ENCODE measurements at places on chromosomes 2 and 18. TPM values are rescaled to one million over a fixed set of nuclear protein-coding genes. Genes with fewer than 3 reads are reported as not detected.
A peak's percentile ranks its signal among the peaks of the same experiment; 100 is the strongest.

The CFAP221 gene
- not detected for total RNA-seq

DNA sequence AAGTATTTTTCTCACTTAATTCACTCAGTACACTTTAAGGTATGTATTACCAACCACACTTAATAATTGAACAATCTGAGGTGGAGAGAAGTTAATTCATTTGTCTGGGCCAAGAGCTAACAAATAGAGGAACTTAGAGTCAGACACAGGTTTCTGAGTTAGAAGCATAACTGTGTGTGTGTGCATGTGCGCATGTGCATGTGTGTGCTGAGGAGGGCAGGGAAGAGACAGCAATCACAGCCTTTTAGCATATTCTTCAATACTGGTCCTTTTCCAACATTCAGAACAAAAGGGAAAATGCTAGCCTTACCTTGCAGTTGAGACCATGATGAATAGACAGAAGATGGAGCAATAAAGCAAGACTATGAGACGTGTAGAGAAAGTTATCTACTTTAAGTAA lies 136.2 kb upstream of the ATP5MC3 start:
- no peak for DNase-seq

The TBR1 gene
- under 0.01 TPM for total RNA-seq

- DNase-seq, result no peak
Observed at GRCh38 chr18:62556397-62556796, 33.6 kb downstream of the ZCCHC2 start.

GRCh38 chr2:63163161-63163820 lies 112.7 kb downstream of the OTX1 start:
- no peak for DNase-seq

The VIT gene
- 0.22 TPM for total RNA-seq

DNA sequence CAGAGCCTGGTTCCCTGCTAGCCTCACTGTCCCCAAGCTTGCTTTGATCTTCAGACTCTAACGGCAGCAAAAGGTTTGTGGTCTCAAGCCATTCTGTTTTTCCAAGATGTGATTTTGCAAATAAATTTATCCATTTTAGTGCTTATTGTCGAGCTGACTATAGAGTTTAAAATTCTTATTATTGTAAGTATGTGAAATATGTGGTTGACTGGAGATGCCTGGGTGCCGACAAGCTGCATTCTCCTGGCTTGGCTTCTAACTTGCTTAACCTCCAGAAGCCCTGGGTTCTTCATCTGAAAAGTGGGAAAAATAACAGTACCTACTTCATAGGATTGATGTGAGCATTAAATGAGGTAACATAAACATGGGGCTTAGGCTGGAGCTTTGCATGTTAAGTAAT lies 9.9 kb upstream of the EDAR start:
- DNase-seq, result no peak

DNA sequence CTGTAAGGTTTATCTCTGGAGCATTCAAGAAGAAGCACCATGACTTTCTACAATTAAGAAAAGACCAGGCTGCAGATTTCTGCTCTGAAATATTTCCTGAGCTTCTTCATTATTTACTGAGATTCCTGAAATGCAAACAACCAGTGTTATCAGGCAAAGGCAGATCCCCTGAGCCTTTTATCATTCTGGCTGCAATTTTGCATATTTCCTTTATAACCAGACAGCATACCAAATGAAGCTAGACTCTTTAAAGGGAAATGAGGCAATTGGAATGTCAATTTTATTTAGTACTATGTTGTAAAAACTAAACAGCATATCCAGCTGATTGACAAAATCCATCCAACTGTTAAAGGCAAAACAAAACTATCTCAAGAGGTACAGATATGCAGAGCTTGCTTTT lies 372.5 kb downstream of the RIT2 start:
- DNase-seq, result no peak

The ORC4 gene
- total RNA-seq, result 18.3 TPM

- DNase-seq, result peak; percentile 42
Observed at GRCh38 chr2:241218131-241219029, 29.9 kb downstream of the ANO7 start.

DNA sequence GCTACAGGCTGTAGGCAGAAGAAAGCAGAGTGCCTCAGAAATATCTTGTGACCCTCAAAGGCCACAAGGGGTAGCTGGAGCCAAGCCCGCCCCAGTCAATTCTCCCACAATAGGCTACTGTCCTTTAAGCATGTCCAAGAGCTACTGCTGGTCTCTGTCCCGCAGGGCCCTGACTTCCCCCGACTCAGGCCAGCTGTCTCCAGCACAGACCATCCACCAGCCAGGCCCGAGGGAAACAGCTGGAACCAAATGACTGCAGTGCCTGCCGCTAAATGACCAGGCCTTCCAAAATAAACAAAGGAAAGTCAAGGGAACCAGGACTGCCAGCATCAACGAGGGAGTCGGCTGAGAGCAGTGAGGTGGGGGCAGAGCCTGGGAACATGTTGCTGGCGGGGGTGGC lies 36.7 kb downstream of the MCFD2 start:
- peak; percentile 87 for DNase-seq

The GPAT2 gene
- total RNA-seq, result 4.6 TPM

GRCh38 chr18:63585988-63586387 lies 1.2 kb upstream of the SERPINB13 start:
- DNase-seq, result no peak

DNA sequence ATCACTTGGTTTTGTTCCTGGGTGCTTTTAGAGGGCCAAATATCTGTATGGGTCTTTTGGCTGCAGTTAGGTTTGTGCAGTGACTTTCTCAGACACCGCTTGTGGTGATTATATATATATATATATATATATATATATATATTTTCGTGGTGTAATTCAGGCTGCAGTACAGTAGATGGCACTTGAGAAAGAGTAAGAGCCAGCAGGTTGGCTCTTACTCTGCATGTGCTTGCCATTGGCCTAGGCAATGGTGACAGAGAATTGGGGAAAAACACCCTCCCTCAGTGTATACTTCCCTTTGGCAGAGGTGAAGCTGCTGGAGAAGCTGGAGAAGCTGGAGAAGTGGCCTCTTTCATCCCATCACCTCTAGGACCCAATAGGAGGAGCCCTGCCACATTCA lies 22.2 kb upstream of the MYL1 start:
- no peak for DNase-seq

DNA sequence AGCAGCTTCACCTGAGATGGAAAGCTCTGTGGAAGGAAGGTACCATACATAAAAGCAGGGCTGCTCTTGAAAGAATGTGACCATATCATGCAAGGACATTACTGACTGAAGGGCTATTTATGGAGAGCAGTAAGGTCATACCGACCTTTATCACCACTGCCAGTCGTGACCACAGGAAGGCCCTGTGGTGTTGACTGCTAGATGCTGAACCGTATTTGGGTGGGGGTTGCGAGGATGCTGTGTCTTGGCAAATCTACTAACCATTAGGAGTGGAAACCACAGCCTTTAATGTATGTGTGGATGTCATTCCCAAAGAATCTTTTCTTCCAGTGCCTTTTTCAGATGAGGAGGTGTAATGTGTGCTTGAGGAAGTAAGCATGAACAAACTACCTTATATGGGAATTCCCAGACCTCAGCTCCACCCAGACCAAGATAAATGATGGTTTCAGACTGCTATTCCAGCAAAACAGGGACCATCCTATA lies 60.8 kb downstream of the LIMS1 start:
- peak; percentile 82 for DNase-seq

DNA sequence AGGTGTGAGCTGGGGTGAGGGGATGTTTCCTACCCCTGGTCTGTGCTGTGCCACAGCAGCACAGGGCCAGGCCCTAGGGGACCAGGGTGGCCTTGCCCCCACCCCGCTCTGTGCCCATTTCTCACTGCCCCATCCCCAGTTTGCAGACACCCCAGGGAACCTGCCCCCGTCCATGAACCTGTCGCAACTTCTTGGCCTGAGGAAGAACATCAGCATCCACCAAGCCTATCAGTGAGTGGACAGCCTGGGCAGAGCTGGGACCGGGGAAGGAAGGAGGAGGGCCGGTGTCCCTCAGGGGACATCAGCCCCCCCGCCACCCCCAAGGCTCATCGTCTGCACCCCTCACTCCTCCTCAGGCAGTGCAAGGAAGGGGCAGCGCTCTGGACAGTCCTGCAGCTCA lies 7.5 kb downstream of the PROM2 start:
- DNase-seq, result no peak

DNA sequence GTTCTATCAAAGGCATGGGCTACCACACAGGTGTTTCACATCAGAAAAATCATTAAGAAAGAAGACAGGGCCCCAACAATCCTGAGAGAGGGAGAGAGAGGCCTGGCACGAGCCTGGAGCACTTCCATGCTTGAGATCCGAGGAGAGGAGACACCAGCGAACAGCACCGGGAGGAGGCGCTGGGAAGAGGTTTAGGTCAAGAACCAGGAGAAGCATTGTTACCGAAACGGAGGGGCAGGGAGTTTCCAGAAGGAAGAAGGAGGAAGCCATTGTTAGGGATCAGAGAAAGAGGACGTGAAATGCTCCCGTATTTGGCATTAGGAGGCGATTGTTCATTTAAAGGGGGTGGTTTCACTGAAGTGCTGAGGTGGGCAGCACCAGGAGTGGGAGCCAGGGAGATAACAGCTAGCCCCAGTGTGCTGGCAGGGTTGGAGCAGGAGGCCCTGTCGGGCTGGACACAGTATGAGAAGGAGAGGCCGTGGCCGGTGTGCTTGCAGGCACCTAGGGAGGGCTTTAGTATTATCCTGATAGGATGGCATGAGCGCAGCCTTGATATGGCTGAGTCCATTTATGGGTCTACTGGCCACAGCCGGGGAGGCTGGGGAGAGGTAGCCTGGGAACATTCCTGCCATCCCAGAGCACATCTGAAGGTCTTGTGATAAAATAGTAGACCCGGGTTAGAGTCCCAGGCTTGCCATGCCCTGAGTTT lies 244.9 kb downstream of the KLHL29 start:
- no peak for DNase-seq

DNA sequence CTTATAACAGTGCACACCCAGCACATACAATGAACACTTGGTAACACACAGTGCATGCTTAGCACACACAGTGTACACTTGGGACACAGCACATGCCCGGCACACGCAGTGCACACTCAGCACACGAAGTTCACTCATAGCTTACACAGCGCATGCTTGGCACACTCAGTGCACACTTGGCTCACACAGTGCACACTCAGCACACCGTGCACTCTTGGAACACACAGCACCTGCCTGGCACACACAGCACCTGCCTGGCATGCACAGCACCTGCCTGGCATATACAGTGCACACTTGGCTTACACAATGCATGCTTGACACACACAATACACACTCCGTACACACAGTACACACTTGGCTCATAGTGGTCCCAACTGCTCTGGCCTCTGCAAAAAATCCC lies 128.2 kb downstream of the GALR1 start:
- no peak for DNase-seq

- DNase-seq, result no peak
Observed at GRCh38 chr2:180246268-180246667, 239.2 kb upstream of the CWC22 start.

DNA sequence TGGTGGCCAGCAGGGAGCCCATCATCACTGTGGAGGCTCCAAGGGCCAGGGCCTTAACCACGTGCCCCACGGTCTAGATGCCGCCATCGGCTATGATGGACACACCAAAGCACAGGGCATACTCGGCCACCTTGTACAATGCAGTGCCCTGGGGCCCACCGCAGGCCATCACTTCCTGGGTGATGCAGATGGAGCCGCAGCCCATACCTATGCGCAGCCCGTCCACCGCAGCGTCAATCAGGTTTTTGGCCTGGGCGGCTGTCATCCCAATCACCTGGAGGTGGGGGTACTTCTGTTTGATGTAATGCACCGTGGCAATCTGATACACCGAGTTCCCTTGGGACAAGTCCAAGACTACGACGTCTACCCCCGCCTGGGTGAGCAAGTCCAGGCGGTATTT lies 153.3 kb upstream of the ZSWIM2 start:
- no peak for DNase-seq

GRCh38 chr2:150095361-150096095 lies 391.9 kb downstream of the RND3 start:
- DNase-seq, result no peak

GRCh38 chr2:83971547-83971946 lies 487.5 kb downstream of the SUCLG1 start:
- no peak for DNase-seq

- DNase-seq, result no peak
Observed at GRCh38 chr18:8139127-8139527, 470.1 kb upstream of the RAB12 start.

- DNase-seq, result peak; percentile 54
Observed at GRCh38 chr2:45793305-45793962, 142.0 kb downstream of the PRKCE start.

DNA sequence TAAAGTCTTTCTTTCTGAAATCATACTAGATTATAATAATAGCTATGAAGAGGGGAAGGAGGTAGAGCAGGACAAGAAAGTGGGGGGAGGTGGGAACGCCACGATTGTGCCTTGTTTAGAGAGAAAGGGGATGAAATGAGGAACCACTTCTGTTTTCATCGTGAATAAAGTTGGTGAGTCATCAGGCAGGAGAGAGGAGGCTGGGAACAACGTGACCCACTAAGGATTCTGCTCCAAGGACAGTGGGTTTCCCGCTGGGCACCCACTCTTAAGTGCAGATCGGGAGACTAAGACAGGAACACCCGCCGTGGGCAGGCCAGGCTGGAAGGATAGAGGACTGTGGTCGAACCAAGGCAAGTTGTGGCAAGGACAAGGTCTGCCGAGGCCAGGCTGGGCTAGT lies 158.2 kb downstream of the L3MBTL4 start:
- no peak for DNase-seq

The DSG2 gene
- total RNA-seq, result 5.8 TPM

- no peak for DNase-seq
Observed at GRCh38 chr2:240168041-240168440, 27.6 kb upstream of the OTOS start.

DNA sequence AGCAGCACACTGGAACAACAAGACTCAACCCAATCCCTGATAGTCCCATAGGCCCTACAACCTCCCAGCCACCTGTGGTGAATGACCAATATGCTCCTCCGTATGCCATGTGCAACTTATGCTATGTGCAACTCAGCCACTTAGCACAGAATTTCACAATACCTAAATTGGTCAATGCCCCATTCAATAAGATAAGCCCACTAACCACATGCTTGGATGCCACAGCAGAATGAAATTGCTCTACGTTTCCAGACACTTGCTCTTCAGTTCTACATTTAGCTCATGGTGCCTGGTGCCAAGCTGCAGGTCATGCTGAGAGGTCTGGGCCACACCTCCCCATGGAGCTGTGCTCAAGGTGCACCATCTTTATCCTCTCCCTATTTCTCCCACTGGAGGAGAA lies 159.8 kb downstream of the EN1 start:
- no peak for DNase-seq
